ENCODE measurements at places on chromosomes 12 and 14.
A peak's percentile ranks its signal among the peaks of the same experiment; 100 is the strongest.

- DNase-seq: no peak
These were observed 89.7 kb downstream of the ESRRB start for GRCh38 chr14:76465664-76466063.

- peak; percentile 87 for DNase-seq
These were observed 141.4 kb downstream of the PPM1H start for GRCh38 chr12:62793256-62794217.

DNA sequence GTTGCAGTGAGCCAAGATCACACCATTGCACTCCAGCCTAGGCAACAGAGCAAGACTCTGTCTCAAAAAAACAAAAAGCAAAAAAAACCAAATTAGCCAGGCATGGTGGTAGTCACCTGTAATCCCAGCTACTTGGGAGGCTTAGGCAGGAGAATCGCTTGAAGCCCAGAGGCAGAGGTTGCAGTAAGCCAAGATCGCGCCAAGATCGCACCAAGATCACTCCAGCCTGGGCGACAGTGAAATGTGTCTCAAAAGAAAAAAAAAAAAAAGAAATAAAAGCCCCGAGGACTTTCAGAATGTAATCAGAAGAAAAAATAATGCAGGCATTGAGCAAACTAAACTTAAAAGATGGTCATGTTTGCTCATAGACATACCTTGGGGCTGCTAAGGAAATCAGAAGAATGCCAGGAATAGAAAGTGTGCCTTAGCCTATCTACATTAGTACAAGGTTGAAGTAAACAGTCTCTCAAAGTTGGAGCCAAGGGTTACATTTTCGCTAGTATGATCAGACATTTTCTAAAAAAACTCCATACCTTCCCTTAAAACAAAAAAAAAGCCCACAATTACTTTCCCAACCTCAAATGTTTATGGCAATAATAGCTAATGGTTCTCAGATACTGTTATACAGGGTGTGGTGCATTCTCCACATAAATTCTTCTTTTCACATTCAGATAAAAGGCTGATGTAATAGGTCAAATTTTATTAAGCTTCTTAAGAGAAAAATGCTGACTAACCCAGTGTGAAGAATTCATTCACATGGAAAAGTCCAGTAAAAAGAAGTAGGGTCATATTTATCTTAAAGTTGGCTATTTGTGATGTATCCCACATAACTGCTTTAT lies 15.8 kb downstream of the DTD2 start:
- DNase-seq: peak; percentile 21

- peak; percentile 67 for DNase-seq
These were observed 170.6 kb downstream of the OTOGL start for GRCh38 chr12:80269803-80270552.

- DNase-seq: peak; percentile 27
These were observed 1.6 kb downstream of the DPF3 start for GRCh38 chr14:72892103-72892878.
